ENCODE measurements at places on chromosomes 6 and 20.
A peak's percentile ranks its signal among the peaks of the same experiment; 100 is the strongest.

GRCh38 chr20:24699321-24700165, 230.1 kb downstream of the SYNDIG1 start:
- no peak for DNase-seq

GRCh38 chr20:61331543-61331942, 79.5 kb downstream of the CDH4 start:
- DNase-seq = no peak

DNA sequence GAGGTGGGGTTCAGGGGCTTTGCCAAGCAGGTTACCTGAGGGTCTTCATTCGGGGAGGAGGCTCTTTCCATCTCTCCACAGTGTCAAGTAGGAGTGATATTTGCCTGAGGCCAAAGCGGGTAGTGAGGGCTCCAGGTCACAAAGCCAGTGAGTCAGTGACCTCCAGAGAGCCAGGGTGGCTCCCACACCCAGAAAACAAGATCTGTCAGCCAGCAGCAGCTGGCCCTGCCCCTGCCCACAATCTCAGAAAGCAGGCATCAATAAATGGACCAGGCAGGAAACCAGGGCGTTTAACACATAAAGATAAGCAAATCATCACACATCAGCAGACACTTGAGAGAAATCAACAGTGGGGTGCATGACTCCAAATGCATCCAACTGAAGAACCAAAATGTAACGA, 250.8 kb downstream of the CDH26 start:
- DNase-seq = no peak

DNA sequence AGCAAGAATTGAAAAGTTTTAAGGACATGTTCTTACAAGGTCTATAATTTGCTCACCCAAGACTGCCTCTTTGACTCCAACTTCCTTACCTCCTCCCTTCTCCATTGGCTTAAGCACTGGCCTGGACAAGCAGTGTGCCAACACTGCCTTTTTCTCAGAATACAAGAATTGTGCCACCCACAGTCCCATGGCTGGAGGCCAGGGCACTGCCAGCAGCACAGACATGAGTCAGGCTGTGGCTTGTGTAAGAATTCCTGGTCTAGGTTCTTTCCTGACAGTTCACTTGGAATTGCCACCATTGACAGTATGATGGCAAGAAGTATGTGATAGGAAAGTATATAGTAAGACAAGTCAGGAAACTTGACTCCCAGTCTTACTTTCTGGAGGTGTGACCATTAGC, 202.7 kb upstream of the MARCKS start:
- DNase-seq = no peak

- DNase-seq = peak; percentile 17
Measured at GRCh38 chr6:21846541-21847451, 253.2 kb downstream of the SOX4 start.

- no peak for DNase-seq
Measured at GRCh38 chr6:85096976-85097375, 332.6 kb upstream of the TBX18 start.

DNA sequence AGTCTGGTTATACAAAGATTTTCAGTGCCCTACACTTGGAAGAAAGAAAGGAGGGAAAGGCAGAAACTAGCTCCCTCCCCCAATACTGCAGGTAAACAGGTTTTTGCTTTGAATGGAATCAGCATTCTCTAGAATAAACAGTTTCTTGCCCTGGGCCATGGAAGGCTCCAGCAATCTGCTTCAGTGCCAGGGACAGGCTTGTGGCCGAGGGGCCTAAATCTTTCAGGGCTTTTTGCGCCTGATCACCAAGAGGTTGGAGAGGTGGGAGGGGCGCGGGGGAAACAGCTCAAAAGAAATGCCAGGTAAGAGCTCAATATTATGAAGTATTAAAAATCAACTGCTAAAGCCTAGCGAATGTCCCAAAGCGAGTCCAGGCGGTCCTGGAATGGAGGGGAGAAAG, 23.8 kb downstream of the TFAP2B start:
- DNase-seq = no peak
